ENCODE measurements at places on chromosomes 13 and 19.

DNA sequence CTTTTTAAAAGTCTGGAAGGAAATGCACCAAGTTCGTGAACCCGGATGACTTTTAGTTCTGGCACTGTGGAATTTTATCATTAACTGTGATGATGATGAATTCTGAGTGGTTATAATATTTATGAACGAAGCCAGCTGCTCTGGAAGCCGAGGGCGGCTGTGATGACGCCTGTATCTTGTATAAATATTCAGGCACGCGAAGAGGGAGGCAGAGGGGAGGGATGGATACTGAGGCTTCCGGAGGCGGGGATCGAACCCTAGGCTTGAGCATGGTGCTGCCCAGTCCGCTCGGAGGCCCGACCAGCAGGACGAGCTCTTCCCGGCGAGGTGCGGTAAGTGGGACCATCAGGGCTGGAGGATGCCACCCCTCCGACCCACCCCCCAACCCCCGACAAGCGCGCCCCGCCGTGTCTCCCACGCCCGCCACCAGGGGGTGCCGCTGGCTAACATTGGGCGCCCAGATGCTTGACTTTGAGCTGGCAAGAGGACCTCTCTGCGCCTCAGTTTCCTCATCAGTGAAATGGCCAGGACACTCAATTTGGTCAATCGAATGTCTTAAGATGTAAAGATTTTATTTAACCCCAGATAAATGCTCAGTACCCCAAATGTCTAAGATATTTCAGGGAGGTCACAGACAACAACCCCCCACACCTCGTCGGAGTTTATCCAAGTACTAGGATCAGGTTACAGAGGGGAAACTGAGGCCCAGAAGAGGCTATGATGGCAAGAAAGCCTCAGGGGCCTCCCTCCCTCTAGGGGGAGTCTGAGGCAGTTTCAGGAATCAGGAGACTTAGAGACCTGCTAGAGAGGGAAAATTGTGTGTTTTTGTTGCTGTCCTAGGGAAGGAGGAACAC is 4.5 kb upstream of the RAB3A start:
- no peak for DNase-seq

DNA sequence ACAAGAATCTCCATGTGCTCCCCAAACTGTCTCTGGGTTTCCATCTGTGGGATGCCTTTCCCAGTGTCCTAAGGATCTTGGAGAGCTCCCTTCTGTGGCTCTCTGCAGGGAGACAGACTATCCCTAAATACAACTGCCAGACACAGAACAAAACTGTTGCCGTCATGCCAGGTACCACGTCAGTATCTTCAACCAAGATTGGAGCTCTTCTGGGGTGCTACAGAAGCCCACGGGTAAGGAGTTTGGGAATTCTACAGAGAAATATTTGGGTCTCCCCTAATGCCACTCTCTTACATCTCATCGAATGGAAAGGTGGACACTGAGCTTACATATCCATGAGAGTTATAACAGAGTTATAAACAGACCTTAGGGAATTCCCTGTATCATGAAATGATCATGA is 4.9 kb upstream of the MBD3L3 start:
- DNase-seq = no peak

- DNase-seq = peak; percentile 91
These were observed 7.2 kb downstream of the AXL start for GRCh38 chr19:41226053-41226873.

GRCh38 chr19:39160889-39161672 is 35.5 kb downstream of the PAK4 start:
- DNase-seq = no peak

DNA sequence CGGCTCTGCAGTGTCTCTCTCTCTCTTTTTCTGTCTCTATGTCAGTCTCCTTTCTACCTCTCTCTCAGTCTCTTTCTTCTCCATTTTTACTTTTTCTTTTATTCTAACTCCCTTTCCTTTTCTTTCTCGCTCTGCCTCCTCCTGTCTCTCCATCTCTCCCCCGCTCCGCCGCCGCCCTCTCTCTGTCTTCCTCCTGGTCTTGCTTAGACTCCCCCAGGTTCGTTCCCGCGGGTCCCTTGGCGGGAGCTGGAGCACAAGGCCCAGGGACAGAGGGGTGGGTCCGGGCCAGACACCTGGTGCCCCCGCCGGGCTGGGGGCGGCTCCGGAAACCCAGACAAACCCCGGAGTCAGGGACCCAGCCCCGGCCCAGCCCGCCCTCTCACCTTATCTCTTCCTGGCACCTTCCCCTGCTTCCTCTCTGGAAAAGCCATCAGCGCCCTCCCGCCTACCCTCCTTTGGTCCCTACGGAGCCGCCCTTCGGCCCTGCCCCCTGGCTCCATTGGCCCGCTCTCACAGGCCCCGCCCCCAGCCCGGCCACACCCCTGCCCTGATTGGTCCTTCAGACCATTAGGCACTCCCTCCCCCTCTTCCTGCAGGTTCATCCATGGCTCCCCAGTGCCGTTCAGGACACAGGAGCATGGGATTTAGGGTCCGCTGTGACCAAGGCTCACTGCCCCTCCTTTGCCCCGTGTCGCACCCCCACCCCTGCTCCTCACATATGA is 15.4 kb upstream of the NOP53 start:
- peak; percentile 90 for DNase-seq

GRCh38 chr19:39681416-39681815 is 22.9 kb upstream of the LGALS14 start:
- DNase-seq = no peak

DNA sequence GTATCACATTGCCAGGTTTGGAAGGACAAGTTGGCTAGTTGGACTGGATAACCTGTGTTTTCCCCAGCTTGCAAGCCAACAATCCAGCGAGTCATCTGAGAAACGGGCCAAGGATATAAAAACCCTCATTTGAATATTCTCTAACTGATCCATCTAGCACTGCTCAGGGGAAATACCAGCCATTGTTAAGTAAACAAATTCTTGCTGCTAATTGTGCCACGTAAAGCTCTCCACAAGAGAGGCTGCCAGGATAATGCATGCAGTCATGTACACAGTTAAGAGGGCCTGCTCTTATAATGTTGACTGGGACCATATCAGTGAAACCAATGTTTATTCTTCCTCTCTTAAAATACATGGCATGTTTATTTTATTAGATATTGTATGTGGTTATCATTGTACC is 663.2 kb upstream of the SGCG start:
- no peak for DNase-seq

- no peak for DNase-seq
These were observed 2.7 kb downstream of the WDR88 start for GRCh38 chr19:33134571-33135041.

GRCh38 chr13:110911880-110912279 is 3.0 kb downstream of the ANKRD10 start:
- no peak for DNase-seq

GRCh38 chr13:106182404-106182803 is 353.1 kb downstream of the EFNB2 start:
- peak; percentile 72 for DNase-seq

- DNase-seq = peak; percentile 35
These were observed 62.5 kb downstream of the MCF2L start for GRCh38 chr13:113031465-113031864.

- no peak for DNase-seq
These were observed 22.4 kb upstream of the CRTC1 start for GRCh38 chr19:18660939-18661670.

DNA sequence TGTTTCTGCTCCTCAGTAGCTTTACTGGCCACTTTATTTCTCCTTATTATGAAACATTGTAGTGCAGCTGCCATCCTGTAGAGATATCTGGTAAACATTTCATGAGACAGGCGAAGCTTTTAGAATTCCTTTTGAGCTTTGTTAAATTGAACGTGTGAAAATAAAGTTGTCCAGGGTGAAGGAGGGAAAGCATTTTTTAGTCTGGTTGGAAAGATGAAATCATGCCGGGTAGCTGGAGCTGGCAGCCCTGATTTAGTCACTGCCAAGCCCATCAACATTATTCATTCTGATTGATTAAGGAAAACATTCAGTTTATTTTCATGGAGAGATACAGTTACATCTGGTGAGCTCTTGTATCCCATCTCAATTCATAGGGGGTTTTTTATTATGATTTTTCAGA is 326.2 kb upstream of the GPC6 start:
- no peak for DNase-seq

- no peak for DNase-seq
These were observed 3.2 kb downstream of the LENG9 start for GRCh38 chr19:54460230-54461005.

DNA sequence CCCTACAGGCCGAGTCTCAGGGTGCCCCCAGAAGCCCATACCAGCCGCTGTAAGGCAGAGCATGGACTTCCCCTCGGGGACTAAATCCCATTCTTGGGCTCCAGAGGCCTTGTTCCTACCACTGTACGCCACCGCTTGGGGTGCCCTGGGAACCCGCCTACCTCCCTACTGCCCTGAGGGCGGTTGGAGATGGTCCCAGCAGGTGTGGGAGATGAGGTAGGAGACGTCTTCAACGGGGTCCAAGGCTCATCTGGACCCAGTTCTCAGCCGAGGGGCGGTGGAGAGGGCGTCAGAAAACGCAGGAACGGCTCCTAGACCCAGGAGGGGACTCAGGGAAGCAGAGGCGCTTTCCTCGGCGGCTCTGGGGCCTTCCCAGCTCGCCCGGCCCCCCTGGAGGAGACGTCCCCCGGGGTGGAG is 833 bp upstream of the ZIK1 start:
- DNase-seq = no peak

GRCh38 chr13:74288361-74288911 is 154.2 kb upstream of the KLF12 start:
- DNase-seq = no peak

- no peak for DNase-seq
These were observed 24.9 kb downstream of the NLRP13 start for GRCh38 chr19:55907286-55907685.

GRCh38 chr13:97074618-97075017 is 80.3 kb upstream of the OXGR1 start:
- no peak for DNase-seq

DNA sequence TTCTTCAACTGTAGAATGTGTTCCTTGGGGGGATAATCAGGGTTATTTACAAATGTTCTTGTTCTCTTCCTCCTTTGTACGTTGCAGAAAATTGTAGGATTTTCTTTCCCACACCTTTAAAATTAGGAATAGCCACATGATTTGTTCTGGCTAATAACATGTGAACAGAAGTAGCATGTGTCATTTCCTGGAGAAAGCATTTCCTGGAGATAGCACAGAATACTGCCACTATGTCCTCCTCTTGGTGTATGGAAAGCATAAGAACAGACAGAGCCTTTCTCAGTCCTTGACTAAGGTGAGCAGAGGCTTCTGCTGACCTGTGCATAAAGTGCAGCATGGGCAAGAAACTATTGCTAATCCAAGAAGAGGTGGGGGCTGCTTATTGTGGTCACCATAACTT is 101.8 kb downstream of the FAM216B start:
- no peak for DNase-seq

DNA sequence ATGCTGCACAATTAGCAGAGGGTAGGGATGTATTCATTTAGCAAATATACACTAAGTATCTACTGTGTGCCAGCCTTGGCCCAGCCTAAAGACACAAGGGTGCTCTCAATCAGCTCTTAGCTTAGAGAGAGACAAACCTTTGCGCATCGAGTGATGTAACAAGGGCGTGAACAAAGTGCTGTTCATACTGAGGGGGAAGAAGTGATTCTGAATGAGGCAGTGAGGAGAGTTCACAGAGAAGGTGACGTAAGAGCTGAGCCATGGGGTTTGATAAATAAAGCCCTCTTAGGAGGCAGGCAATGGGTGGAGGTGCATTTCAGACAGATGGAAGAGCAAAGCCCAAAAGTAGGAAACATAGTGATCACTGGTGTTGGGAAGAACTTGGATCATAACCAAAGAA is 68.5 kb downstream of the FLT1 start:
- DNase-seq = no peak

GRCh38 chr13:106372199-106373155 is 163.0 kb downstream of the EFNB2 start:
- DNase-seq = no peak

- no peak for DNase-seq
These were observed 9.1 kb downstream of the PCDH17 start for GRCh38 chr13:57640607-57641006.

DNA sequence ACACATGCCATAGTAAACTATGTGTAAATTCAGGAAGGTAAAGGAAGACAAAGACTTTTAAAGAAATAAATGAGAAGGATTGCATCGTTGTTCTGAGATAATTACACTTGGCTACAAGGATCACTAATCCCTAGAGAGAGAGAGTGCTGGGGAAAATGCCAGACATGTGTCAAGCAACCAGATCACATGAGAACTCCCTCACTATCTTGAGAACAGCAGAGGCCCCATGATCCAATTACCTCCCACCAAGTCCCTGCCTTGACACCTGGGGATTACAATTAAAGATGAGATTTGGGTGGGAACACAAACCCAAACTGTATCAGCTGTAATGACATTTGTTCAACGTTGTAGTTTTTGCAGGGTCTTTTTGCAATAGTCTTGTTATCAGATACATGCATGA is 1600.9 kb upstream of the MIR17HG start:
- DNase-seq = no peak

DNA sequence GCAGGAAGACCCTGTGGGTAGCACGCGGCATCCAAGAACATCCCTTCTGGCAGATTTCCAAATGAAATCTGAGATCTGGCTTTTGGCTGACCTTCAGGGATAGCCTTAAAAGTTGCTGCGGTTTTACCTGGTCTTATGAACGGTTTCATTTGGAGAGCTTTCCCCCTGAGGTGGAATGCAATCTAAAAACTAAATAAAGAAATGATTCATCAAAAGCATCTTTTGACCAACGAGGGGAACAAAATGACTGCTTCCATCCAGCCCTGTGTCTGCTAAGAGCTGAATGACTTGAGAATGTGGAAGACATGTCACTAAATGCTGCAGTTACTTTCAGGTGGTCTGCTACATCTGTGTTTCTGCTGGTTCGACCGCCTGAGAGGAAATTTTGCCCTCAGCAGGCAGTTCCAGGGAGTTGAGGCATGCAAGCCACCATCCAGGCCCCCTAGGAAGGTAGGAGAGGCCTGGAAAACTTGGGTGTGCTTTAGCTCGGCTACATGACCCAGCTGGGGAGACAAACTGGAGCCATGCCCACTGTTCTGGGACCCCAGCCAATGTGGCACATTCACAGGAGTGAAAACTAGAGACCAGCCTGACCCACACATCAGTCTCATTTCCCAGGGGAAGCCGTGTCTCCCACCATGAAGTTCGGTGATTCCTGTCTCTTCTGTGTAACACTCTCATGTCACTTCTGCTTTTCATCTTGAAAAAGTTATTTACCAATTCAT is 175.1 kb upstream of the KL start:
- DNase-seq = peak; percentile 9

DNA sequence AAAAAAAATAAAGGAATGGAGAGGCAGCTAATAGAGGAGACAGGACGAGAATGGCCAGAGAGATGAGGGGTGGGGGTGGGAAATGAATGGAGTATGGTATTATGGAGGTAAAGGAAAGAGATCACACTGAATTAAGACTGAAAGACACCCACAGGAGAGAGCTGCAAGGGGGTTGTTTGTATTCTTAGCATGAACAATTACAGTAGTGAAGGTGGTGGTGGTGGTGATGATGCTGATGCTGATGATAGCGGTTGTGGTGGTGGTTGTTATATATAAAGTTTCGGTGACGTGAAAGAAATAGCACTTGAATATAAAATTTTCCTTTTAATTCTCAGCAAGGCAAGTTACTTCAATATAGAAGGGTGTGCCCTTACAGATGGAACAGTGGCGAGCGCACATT is 2.8 kb upstream of the ADGRE3 start:
- no peak for DNase-seq
